ENCODE measurements at places on chromosomes 4 and X. TPM values are rescaled to one million over a fixed set of nuclear protein-coding genes. Genes with fewer than 3 reads are reported as not detected.

DNA sequence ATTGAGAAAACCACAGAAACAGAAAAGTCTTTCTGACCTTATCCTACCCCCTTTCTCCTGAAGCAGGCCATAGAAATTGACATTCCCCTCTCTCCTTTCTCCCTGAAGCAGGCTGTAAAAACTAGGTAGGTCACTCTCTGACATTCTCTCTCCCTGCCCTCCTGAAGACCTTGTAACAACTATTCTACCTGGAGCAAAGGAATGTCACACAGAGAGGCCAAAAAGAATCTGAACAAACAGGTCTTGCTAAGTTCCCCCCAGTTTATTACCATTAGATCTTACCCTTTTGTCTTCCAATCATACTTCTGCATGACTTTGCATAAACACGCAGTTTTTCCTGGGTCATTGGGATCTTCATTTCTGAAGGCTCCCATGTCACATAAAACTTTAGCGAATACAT is 198.3 kb upstream of the GYPA start:
- DNase-seq: no peak

- no peak for DNase-seq
These were observed 241.5 kb upstream of the IGFBP7 start for GRCh38 chr4:57351731-57352130.

GRCh38 chrX:41708486-41708885 is 15.5 kb upstream of the GPR82 start:
- DNase-seq: no peak

The SUV39H1 gene
- 3.8 TPM for total RNA-seq

GRCh38 chr4:80374180-80374579 is 38.6 kb downstream of the CFAP299 start:
- DNase-seq: no peak

DNA sequence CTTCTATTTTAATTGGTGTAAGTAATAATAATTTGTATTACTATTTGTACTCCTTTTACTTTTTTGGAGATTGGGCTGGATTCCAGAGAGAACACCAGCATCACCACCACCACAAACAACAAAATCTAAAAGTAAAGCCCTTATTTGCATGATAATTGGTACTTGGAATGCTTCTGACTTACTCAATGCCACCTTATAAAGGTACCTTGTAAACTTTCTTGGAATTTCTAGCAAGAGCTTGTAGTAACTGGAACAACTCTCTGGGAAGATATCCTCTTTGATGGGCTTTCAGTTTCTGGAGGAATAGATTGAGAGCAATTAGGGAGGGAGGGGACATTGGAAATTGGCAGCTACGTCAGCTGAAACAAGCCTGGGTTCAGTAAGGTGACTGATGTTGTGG is 20.2 kb upstream of the PITX2 start:
- DNase-seq: no peak

The CSAG2 gene
- total RNA-seq: not detected

GRCh38 chr4:169912996-169913395 is 113.2 kb downstream of the MFAP3L start:
- DNase-seq: no peak

DNA sequence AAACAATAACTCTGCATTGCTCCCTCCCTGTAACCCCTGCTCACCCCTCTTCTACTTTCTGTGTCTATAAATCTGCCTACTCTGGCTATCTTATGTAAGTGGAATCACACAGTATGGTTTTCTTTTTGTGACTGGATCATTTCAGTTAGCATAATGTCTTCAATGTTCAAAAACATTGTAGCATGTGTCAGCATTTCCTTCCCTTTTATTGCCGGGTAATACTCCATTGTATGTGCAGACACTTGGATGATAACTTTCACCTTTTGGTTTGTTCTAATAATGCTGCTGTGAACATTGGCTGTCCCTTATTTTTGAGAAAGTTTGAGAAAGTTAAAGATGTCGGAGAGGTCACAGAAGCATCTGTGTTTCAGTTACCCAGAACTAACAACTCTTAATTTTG is 60.6 kb upstream of the TLR2 start:
- DNase-seq: no peak

The SLIT2 gene
- 12.1 TPM for total RNA-seq
